ENCODE measurements at places on chromosomes 6 and 20. TPM values are rescaled to one million over a fixed set of nuclear protein-coding genes. Genes with fewer than 3 reads are reported as not detected.

Gene ID1
- 73.7 TPM for total RNA-seq

- no peaks in the 10 kb centered on the region for H3K27me3 ChIP-seq
- DNase-seq: no peak
Observed at GRCh38 chr6:130211691-130212090, 11.1 kb downstream of the SAMD3 start.

GRCh38 chr6:55450005-55450404, 122.7 kb downstream of the GFRAL start:
- H3K27ac ChIP-seq: no peak overlapping the region
- DNase-seq: no peak
- no peaks in the 10 kb centered on the region for H3K4me1 ChIP-seq
- H3K36me3 ChIP-seq: no peaks in the 10 kb centered on the region

DNA sequence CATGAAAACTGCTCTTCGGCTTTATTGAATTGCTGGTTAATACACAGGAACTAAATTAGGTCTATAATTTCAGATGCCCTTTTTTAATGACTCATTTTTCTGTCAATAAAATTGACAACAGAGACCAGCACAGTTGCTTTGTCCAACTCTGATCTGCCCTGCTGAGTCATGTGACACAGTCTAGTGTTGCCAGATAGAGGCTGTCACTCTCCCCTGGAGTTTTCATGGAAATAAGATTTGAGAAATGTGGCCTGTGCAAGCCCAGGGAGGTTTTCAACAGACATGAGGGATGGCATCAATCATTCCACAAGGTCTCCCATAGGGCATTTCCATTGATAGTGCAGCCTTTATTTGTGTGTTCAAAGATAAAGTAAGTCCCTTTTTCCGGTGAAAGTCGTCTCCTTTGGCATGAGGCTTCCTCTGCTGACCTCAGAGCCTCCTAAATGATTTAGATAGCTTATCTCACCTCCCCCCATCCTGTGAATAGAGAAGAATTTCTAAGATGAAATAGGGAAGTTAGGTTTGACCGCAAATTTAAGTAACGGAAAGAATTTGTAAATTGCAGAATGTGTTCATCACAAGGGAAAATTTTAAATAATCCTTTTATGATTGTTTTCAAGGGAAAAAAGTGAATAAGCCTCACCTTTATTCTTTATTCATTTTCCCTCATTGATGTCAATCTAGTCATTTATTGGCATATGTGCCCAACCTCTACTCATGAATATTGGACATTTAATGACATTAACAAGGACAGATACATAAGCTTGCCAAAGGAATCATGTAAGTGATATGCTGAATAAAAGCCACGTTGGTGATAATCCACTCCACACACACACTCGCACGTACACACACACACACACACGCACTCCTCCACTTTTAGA, 277.7 kb downstream of the ADGB start:
- no peak for DNase-seq
- H3K36me3 ChIP-seq: no peaks in the 10 kb centered on the region
- H3K27ac ChIP-seq: no peak overlapping the region
- no peaks in the 10 kb centered on the region for H3K4me1 ChIP-seq

DNA sequence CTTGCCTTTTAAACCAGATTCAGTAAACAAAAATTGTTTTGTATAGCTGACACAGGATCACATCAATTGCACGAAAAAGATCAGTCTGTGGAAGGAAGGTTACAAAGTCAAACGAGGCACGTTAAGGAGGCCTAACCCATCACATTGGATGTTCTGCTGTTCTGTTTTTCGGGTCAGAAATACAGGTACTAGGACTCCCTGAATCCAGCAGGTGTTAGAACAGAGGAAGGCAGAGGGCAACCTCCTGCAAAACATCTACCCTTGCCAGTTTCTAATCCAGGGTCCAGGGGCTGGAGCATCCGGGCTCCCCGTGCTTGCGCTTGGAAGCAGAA, 64.6 kb downstream of the PLG start:
- no peak overlapping the region for H3K4me3 ChIP-seq
- no peaks in the 10 kb centered on the region for H3K4me1 ChIP-seq
- DNase-seq: no peak
- no peak overlapping the region for H3K27ac ChIP-seq
- no peaks in the 10 kb centered on the region for H3K36me3 ChIP-seq
- no peaks in the 10 kb centered on the region for H3K27me3 ChIP-seq

DNA sequence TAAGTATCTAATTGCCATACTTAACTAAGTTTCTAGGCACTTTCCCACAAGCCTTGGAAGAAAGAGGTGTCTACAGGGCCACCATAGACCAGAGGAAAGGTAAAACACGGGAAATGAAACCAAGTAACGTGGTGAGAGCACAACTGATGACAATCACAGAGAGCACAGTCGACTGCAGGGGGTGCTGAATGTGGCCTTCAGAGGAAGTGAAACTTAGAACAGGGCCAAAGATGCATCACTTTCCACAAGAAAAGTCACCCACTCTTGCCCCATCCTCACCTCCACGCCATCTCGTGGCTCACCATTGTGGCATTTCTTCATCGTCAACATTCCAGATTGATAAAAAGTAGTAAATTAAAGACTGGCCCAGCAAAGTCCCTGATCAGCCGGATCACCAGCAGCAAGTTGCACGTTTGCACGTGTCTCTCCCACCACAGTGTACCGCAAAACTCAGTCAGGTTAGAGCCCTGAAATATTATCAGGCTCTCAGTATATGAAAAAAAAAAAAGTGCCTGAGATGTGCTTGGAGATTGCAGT, 31.4 kb downstream of the HIVEP2 start:
- H3K27me3 ChIP-seq: no peaks in the 10 kb centered on the region
- H3K4me1 ChIP-seq: no peaks in the 10 kb centered on the region
- DNase-seq: no peak
- H3K27ac ChIP-seq: no peak overlapping the region
- H3K4me3 ChIP-seq: no peak overlapping the region
- H3K36me3 ChIP-seq: no peaks in the 10 kb centered on the region

Data from astrocyte (in vitro differentiated cells and primary cell).